H9 (cell line): ENCODE measurements at places on chromosomes 11 and 22. TPM values are rescaled to one million over a fixed set of nuclear protein-coding genes. Genes with fewer than 3 reads are reported as not detected.

DNA sequence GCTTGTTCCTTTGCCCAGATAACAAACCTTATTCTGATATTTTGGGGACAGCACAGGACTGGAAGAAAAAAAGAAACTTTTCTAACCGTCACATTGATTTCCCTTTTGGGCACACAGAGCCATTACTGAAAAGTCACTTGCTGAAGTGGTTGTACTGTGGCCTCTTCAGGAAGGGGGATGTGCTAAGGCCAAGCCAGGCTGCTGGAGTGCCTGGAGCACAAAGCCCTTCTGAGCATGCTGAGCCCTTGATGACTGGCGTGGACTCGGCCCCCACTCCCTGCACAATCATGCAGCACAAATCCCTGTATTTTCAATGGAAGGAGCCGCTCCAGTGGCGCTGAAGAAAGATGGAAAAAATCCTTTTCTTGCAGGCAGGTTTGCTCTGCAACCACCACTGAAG, 164.2 kb downstream of the NTM start:
- no peak for DNase-seq

DNA sequence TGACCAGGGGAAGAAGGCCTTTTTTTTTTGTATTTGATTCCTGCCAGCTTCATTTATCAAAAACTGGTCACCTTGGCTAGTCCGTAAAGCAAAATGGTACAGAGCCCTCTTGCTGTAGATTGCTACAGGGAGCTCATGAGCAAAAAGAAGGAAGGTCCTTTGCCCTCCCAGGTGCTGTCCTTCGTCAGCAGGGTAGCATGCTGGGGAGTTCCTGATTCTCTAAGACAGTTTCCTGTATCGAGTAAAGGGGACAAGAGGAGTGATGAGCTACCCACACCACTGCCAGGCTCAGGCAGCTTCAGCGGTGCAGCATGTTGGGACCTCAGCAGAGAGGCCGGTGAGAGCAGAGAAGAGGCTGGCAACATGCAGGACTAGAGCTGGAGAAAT, 67.8 kb upstream of the CSNK2A3 start:
- no peak for DNase-seq

- no peak for DNase-seq
Measured at GRCh38 chr22:42248995-42249394, 21.5 kb downstream of the TCF20 start.

Gene DPP3
- 83.1 and 85.3 TPM in 2 replicates for total RNA-seq

- no peak for DNase-seq
Measured at GRCh38 chr11:126628790-126629621, 273.5 kb downstream of the ST3GAL4 start.

GRCh38 chr22:23849009-23850006, 8.4 kb upstream of the SLC2A11 start:
- peak; percentile 95 for DNase-seq

DNA sequence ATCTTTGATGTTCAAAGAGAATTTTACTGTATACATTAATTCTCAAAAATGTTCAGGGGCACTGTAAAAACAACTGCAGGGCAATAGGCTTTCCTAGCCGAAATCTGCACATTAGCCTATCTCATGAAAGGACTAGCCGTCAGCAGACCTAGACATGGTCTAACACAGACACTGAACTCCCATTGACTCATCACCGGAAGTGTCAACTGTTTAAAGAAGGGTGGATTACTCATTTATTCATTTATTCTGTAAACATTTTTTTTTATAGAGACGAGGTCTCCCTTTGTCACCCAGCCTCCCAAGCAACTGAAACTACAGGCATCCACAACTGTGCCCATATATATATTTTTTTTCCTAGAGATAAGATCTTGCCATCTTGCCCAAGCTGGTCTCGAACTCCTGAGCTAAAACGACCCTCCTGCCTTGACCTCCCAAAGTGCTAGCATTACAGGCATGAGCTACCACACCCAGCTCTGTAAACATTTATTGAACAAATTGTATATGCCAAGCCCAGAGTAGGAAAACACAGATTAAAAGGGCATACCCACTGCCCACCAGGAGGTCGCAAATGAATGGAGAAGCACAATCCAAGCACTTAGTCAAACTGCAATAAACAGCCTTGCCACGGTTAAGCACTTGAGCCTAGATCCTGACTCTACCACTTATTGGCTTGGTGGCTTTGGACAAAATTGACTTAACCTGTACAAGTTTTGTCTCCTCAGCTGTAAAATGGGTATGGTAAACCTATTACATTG, 26.6 kb downstream of the RAB30 start:
- no peak for DNase-seq

Gene LAMTOR1
- 96.2 and 96.3 TPM in 2 replicates for total RNA-seq

DNA sequence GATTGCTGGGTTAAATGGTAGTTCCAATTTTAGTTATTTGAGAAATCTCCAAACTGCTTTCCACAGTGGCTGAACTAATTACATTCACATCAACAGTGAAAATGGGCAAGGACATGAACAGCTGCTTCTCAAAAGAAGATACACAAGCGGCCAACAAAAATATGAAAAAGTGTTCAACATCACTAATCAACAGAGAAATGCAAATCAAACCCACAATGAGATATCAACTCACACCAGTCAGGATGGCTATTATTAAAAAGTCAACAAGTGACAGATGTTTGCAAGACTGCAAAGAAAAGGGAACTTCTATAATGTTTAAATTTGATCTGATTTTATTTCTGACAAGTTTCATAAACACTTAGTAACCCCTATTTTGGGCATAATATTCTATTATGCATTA, 537.5 kb downstream of the DLG2 start:
- no peak for DNase-seq

GRCh38 chr22:19043121-19044085, 78.8 kb downstream of the DGCR2 start:
- no peak for DNase-seq
